LHCN-M2 (cell line): ENCODE measurements at places on chromosomes 3 and 15.

DNA sequence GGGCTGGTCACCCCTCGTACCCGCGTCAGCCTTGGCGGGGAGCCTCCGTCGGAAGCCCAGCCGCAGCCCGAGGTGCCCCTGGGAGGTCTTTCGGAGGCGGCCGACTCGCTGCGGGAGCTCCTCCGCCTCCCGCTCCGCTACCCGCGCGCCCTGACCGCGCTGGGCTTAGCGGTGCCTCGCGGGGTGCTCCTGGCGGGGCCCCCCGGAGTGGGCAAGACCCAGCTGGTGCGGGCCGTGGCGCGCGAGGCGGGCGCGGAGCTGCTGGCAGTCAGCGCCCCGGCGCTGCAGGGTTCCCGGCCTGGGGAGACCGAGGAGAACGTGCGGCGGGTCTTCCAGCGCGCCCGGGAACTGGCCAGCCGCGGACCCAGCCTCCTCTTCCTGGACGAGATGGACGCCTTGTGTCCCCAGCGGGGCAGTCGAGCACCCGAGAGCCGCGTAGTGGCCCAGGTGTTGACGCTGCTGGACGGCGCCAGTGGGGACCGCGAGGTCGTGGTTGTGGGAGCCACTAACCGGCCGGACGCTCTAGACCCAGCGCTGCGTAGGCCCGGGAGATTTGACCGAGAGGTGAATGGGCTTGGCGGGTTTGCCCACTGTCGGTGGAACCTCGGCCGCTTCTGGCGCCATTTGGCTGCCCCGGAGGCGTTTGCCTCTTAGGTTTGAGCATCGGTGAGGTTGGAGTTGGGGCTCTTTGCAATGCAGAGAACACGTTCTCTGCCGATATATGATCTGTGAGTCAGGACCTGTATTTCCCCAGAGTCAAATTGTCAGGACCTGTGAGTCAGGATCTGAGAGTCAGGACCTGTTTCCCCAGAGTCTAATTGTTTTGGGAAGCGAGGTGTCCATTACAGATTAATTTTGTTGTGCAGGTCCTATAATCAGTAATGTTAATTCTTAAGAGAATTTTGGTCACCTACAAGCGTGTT is 24.9 kb upstream of the GATM start:
- peak; percentile 64 for DNase-seq

GRCh38 chr3:126113733-126114442 is 30.0 kb upstream of the SLC41A3 start:
- no peak for DNase-seq

DNA sequence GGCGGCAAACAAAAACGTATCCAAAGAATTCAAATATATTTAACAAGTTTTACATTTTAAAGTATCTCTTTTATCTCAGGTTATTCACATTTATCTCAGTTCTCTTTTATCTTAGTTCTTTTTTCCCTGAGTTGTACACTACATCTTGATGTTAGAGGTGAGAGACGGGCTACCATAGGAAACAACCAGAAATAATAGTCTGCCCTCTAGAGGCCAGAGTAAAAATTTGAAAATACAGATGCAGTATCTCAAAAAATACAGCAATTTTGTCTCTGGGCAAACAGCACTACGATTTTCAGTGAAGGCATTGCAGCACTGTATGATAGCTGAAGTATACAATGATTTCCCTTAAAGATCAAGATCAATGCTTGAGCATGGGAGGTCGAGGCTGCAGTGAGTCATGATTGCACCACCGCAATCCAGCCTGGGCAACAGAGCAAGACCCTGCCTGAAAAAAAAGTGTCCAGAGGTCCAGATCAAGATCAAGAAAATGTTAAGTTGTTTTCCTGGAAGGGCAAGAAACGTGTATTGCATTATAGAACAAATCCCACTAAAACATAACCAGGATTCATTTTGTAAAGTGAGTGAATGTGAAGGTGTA is 82.6 kb upstream of the ATP11B start:
- peak; percentile 35 for DNase-seq

DNA sequence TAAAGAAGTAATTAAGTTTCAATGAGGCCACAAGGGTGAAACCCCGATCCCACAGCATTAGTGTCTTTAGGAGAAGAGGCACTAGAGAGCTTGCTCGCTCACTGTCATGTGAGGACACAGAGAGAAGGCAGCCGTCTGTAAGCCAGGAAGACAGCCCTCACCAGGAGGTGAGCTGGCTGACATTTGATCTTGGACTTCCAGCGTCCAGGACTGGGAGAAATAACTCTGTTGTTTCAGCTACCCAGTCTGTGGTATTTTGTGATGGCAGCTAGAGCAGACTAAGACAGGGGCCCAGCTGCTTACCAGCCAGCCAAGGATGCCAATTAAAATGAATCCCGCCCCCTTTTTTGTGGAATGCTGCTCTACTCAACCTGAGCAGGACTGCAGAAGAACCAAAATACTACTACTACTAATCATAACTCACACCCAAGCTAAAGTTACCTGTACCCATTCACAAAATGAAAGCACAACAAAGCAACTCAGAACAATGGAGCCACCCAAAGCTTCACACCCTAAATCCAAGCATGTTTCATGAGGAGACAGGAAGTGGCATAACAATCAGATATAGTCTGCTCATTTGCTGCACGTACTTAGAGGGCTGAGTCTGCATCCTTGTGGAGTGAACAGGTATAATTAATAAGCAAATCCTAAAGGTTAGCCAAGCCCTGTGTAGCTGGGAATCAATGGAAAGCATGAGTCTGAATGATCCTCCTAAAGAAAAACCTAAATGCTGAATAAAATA is 35.6 kb upstream of the RHCG start:
- DNase-seq = peak; percentile 63

GRCh38 chr3:194715022-194715800 is 29.5 kb downstream of the FAM43A start:
- no peak for DNase-seq

GRCh38 chr15:35547775-35548364 is 1.9 kb upstream of the DPH6 start:
- no peak for DNase-seq

GRCh38 chr3:13571831-13572750 is 23.2 kb downstream of the FBLN2 start:
- DNase-seq = no peak

DNA sequence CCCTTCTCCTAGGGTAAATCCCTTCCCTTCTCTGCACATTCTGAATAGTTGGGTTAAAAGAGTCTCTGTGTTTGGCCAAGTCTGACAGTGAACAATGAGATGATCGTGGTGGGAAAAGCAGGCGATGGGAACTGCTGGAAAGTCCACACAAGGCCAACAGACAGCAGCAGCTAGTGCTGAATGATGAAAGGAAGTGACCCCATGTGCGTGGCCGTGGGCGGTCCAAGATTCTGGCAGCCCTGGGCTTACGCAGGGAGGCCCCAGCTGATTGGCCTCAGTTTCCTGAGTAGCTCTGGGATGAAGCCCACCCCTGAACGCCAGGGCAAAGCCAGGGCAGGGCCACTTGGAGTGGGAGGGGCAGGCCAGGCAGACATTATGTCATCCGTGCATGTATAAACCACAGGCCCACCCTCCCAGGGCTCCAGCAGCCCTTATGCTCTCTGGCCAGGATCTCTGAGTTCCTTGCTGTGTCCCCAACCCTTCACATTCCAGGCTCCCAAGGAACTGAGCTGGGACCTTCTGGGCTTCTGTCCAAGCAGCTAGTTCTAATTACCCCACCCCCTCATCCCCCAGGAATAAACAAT is 57.8 kb downstream of the CDC25A start:
- DNase-seq = peak; percentile 28

DNA sequence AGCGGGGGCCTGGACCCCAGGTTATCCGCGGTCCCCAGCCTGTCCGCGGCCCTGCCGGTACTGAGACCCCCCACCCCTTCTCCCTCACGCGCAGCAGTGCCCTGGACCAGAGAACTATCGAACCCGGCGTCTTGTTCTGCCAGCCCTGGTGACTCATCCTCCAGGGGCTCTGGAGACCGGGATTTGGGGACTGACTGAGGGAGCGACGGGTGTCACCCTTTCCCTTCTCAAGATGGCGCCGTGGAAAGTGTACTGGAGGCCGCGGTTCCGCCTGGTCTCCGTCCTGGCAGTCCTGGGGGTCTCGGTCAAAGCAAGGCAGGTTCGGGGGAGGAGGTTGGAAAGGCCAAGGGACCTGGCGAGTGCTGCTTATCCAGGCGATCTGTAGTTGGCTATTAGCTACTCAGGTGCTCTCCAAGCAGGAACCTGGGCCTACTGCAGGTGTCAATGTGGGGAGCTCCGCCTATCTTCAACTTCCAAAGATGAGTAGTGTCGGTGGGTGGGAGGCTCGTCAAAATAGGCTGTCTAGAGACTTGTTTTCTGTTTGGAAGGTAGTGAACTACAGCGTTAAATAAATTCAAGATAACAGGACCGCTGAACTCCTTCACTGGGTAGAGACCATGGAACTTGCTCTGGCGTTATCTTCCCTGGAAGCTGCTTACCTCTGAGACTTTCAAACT is 790 bp downstream of the RAB5A start:
- peak; percentile 40 for DNase-seq
